ENCODE measurements at places on chromosomes 1 and 21.

DNA sequence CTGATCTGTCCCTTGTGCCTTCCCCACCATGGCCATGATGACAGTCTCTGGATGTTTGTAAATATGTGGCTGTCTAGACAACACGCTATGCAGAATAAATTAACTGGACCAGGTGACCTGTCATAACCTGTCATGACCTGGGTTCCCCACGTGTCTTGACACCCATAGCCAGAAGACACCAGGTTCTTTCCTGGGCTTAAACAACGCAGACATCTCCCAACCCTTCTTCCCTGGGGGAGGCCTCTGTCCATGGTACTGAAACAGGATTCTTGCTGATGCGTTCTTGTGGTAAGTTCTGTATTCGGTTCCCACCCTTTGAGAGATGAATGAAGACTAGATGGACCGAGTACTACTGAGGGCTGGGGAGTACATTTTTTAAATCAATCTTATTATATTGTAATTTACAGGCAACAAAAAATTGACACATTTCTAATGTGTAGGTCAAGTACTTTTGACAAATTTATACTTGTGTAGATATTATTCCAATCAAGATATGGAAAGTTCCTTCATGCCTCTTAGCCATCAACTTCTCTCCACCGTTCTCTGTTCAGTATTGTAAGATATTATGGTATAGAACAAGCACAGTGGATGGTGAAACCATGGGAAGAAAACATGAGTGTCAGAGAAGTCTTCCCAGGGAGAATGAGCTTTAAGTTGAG lies 738.8 kb downstream of the PTPRU start:
- DNase-seq, result no peak

DNA sequence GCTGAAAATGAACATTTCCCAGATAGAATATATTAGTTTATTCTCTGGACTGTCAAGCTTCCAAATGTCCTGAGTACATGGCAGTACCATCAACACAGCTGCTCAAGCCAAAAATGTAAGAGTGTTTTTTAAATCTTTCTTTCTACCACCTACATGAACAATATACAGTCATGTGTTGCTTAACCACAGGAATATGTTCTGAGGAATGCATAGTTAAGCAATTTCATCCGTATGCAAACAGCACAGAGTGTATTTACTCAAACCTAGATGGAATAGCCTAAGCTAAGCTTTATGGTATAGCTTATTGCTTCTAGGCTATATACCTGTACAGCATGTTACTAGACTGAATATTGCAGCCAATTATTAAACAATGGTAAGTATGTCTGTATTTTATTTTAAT lies 561.9 kb upstream of the ADGRL4 start:
- no peak for DNase-seq

- DNase-seq, result no peak
Observed at GRCh38 chr21:43676391-43676790, 17.0 kb downstream of the RRP1B start.

- no peak for DNase-seq
Observed at GRCh38 chr1:94612525-94613204, 71.1 kb upstream of the F3 start.

Measured in activated naive CD4-positive, alpha-beta T cell (primary cell).